ENCODE measurements at places on chromosomes 1 and 21.

- no peaks in the 10 kb centered on the region for H3K36me3 ChIP-seq
- no peaks in the 10 kb centered on the region for H3K27me3 ChIP-seq
- no peak for DNase-seq
- H3K4me1 ChIP-seq: no peaks in the 10 kb centered on the region
- no peak overlapping the region for H3K4me3 ChIP-seq
- no peak overlapping the region for H3K27ac ChIP-seq
Observed at GRCh38 chr1:151639466-151639865, 27.6 kb downstream of the SNX27 start.

GRCh38 chr1:21931171-21932093, 5.7 kb downstream of the HSPG2 start:
- no peak overlapping the region for H3K4me3 ChIP-seq
- DNase-seq: no peak
- no peaks in the 10 kb centered on the region for H3K27me3 ChIP-seq
- H3K27ac ChIP-seq: no peak overlapping the region
- H3K4me1 ChIP-seq: peaks cover 8% of the 10 kb centered on the region
- H3K36me3 ChIP-seq: no peaks in the 10 kb centered on the region

GRCh38 chr21:45867671-45868081, 113.9 kb upstream of the COL6A1 start:
- H3K27ac ChIP-seq: no peak overlapping the region
- no peaks in the 10 kb centered on the region for H3K4me1 ChIP-seq
- H3K36me3 ChIP-seq: no peaks in the 10 kb centered on the region
- H3K4me3 ChIP-seq: no peak overlapping the region
- H3K27me3 ChIP-seq: no peaks in the 10 kb centered on the region

- no peaks in the 10 kb centered on the region for H3K27me3 ChIP-seq
- H3K36me3 ChIP-seq: no peaks in the 10 kb centered on the region
- no peak overlapping the region for H3K27ac ChIP-seq
- H3K4me1 ChIP-seq: no peaks in the 10 kb centered on the region
- no peak overlapping the region for H3K4me3 ChIP-seq
Observed at GRCh38 chr1:114764689-114765088, 6.9 kb upstream of the CSDE1 start.

DNA sequence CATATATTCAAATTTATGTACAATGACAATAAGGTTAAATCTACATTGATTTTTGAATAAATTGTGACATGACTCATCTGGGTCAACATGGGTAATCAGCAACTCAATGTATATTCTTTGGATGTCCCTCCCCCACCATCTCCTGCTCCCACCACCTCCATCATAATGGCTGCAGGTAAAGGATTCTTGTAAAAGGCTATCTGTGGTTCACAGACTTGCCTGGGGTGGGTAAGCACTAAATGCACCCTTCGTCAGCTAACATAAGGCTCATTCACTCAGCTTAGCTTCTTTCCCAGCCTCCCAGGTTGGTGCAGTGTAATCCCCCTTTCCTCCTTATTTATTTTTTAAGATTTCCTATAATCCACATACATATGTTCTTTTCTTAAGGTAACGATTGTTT, 355.7 kb upstream of the DPYD start:
- H3K4me1 ChIP-seq: no peaks in the 10 kb centered on the region
- no peak overlapping the region for H3K27ac ChIP-seq
- no peaks in the 10 kb centered on the region for H3K36me3 ChIP-seq
- DNase-seq: no peak

- no peaks in the 10 kb centered on the region for H3K27me3 ChIP-seq
- H3K4me3 ChIP-seq: no peak overlapping the region
- no peak for DNase-seq
Observed at GRCh38 chr1:36804669-36805314, 229.5 kb downstream of the GRIK3 start.

DNA sequence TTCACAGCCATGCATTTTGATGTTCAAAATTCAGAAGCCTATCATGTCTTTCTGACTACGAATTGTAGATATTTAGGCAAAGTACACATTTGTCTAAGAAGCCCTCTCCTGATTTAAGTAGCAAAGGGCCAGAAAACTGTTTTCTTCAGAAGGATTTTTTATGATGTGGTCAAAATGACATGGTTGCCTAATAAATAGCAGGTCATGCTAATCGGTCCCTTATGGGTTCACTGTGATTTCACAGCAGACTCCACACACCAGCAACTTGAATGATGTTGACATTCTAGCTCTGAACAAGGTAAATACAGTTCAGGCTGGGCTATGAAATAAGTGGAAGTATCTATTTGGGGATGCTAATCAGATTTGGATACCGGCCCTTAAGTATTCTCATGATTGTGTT, 178.7 kb upstream of the DPYD start:
- H3K4me3 ChIP-seq: no peak overlapping the region
- H3K27ac ChIP-seq: no peak overlapping the region
- DNase-seq: no peak
- H3K27me3 ChIP-seq: no peaks in the 10 kb centered on the region

- no peak overlapping the region for H3K4me3 ChIP-seq
- H3K4me1 ChIP-seq: no peaks in the 10 kb centered on the region
- H3K27ac ChIP-seq: no peak overlapping the region
- H3K27me3 ChIP-seq: no peaks in the 10 kb centered on the region
Observed at GRCh38 chr21:20944139-20944538, 54.1 kb upstream of the NCAM2 start.

GRCh38 chr1:111904478-111905218, 84.8 kb downstream of the KCND3 start:
- no peak overlapping the region for H3K27ac ChIP-seq
- H3K27me3 ChIP-seq: peaks cover 6% of the 10 kb centered on the region
- no peak overlapping the region for H3K4me3 ChIP-seq
- DNase-seq: no peak
- peaks cover 5% of the 10 kb centered on the region for H3K4me1 ChIP-seq

DNA sequence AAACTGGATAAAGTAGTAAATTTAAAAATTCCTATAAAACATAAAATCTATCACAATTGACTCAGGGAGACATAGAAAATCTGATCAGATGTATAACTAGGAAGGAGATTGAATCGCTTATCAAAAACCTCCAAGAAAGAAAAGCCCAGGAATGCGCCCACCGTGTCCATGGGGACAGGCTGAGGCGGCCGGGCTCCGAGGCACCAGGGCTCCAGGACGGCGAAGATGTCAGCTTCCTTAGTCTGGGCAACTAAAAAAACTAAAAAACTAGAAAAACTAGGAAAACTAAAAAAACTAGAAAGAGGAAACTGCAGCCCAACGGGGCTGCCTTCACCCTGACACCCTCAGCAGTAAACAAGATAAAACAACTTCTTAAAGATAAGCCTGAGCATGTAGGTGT, 229.0 kb upstream of the RAB4A start:
- H3K27ac ChIP-seq: no peak overlapping the region
- no peaks in the 10 kb centered on the region for H3K36me3 ChIP-seq
- DNase-seq: no peak
- no peak overlapping the region for H3K4me3 ChIP-seq
- no peaks in the 10 kb centered on the region for H3K4me1 ChIP-seq

DNA sequence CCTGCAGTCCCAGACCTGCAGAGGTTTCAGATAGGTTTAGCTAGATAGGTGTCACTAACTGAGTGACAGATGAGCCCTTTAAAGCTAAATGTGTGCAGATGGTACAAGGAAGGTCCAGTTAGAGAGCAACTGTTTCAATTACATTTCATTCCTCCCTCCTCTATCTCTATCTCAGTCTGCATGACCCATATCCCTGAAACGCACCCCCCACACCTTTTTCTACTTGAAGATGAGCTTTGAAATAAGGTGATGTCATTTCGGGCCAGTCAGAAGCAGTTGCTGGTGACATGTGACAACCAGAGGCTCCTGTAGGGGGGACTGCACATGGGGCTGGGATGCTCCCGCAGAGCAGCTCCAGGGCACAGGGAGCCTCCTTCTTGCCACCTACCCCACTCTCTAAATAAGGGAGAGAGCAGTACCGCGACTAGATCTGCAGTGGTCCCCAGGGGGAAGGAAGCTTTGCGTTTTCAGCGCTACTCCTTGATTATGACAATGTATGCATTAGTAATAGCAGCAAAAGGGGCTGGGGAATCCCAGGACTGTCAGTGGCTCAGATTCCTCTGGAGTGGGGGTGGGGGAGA, 4.3 kb downstream of the ATP8B2 start:
- no peak overlapping the region for H3K4me3 ChIP-seq
- no peaks in the 10 kb centered on the region for H3K27me3 ChIP-seq
- peaks cover 25% of the 10 kb centered on the region for H3K4me1 ChIP-seq
